Fibroblast of mammary gland (primary cell): ENCODE measurements at places on chromosomes 5 and 9.

- no peak for DNase-seq
Measured at GRCh38 chr5:178454303-178454702, 135.9 kb downstream of the COL23A1 start.

GRCh38 chr9:86043999-86044398 is 55.4 kb downstream of the GOLM1 start:
- DNase-seq = no peak

DNA sequence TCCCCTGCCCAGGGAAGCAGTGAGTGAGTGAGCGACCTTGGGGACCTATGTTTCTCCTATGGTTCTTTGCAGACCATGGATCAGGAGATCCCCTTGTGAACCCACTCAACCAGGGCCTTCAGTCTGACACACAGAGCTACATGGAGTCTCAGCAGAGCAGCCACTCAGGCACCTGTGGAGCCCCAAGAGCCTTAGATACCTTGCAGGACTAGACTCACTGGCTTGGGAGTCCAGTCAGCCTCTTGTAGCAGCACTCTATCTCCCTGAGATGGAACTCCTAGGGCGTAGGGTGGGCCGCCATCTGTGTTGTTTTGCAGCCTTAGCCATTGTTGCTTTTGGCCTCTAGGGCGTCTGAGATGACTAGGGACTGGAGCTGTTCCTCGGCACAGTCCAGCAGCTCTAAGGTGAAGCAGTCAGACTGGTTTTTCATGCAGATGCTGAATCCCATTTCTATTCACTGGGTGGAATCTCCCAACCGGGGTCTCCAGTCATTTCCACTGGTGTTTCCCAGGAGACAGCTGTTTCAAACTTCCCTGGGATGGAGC is 284.6 kb upstream of the RPS23 start:
- no peak for DNase-seq

GRCh38 chr5:135214897-135215616 is 181.0 kb upstream of the PITX1 start:
- DNase-seq = peak; percentile 63

GRCh38 chr9:129415942-129416651 is 204.8 kb downstream of the C9orf50 start:
- no peak for DNase-seq
